ENCODE measurements at places on chromosomes 5 and 9.

DNA sequence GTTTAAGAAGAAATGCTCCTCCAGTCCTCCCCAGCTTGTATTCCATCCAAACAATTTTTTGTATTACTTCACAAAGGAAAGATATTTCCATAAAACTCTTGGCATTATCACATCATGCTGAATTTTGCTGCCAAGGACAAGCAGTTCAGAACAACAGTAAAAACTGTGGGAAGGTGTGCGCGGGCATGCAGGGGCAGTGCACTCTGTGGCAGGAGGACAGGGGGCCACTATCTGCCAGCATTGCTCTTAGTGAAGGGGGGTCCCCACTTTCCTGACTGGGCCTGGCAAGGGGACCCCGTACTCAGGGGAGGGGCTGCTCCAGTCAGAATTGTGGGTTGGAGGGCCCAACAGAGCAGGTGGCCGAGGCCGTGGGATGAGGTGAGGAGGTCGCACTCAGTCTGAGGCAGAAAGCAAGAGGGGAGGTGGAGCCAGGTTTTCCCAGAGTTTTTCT, 32.8 kb downstream of the ANGPTL2 start:
- DNase-seq: no peak

DNA sequence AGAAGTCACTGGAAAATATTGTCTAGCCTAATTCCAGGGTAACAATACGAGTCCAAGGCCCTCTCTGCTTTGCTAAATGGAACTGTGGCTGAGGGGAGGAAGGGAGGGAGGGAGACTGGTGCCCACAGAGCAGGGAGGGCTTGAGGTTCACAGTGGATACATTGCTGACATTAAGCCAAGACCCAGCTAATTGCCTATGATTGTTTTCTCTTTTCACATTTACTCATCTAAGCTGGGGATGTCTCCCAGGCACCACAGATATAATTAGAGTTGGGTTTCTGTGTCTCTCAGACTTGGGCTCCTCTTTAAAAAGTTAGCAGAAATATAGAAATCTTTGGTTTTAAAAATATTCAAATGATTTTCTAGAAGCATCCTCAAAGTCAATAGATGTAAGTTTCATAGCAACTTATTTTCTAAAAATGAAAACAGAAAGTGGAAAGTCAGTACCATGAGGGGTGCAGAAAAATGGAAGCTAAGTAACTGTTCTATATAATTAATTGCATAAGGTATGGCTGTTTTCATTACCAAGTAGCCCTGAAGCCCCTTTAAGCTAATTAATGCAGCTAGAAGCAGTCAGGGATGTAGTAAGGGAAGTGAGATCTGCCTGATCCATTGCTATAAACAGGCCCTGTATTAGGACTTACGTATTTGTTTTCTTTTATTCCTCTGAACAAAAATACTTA, 259.8 kb downstream of the NDUFS4 start:
- no peak for DNase-seq

DNA sequence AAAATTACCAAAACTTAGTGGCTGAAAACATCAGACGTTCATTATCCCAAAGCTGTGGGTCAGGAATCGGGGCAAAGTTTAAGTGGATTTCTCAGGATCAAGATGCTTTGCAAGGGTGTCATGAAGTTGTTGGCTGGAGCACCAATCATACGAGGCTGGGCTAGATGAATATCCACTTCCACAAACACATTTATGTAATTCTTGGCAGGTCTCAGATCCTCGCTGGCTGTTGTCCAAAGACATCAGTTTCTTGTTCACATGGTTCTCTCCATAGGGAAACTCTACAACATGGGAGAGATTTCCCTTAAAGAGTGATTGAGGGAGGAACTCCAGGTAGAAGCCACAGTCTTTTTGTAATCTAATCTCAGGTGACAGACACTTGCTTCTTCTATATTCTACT, 20.2 kb upstream of the CCDC192 start:
- DNase-seq: no peak

DNA sequence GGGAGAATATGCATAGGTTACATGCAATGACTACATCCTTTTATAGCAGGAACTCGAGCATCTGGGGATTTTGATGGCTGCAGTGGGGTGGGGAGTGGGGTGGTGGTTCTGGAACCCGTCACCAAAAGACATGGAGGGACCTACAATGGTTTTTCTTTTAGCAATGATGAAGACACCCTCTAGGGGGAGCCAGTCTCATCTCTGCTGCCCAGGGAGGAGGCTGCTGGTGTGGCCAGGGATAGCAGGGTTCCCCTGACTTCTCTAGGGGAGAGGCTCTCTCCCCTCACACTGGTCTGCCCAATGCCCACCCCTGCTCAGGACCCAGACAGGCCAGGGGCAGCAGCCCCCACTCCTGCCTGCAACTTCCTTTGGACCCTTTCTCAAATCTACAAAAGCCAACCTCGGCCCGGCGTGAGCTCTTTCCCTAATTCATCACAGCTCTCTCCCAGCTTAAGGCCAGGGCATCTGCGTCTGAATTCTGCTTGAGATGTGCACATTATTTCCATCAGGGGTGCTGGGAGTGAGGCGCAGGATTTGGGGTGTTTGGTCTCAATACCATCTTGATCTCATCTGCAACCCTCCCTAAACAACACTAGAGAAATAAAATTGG, 73.6 kb upstream of the RETREG1 start:
- peak; percentile 10 for DNase-seq

DNA sequence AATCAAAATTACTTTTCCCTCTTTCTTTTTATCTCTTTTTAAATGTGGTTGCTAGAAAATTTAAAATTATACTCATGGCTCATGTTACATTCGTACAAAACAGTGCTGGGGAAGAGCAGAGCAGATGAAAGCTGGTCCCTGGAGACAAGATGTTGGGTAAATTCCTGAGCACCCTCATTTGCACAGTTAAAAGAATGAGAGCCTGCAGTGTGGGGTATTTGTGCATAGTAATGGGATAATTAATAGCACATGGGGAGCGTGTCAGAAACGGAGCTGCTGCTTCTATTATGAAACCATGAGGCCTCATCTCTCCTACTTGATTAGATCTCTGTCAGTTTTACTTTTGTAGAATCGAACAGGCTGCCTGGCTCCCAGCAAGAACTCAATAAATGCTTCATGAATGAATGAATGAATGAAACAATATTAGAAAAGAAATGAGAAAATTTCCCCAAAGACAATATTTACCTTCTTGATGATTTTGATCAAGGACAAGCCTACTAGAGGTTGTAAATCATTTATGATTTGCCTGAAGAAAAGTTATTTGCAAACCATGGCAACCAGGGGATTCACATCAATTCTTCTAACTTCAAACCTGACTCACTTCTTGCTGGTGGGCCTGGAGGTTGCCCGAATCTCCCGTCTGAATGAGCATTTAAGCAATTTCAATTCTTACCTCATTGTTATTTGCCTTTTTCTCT, 177.2 kb upstream of the TUT7 start:
- DNase-seq: no peak

All from OCI-LY7 (cell line).